Type B pancreatic cell (in vitro differentiated cells): ENCODE measurements at places on chromosomes 5 and 9.

DNA sequence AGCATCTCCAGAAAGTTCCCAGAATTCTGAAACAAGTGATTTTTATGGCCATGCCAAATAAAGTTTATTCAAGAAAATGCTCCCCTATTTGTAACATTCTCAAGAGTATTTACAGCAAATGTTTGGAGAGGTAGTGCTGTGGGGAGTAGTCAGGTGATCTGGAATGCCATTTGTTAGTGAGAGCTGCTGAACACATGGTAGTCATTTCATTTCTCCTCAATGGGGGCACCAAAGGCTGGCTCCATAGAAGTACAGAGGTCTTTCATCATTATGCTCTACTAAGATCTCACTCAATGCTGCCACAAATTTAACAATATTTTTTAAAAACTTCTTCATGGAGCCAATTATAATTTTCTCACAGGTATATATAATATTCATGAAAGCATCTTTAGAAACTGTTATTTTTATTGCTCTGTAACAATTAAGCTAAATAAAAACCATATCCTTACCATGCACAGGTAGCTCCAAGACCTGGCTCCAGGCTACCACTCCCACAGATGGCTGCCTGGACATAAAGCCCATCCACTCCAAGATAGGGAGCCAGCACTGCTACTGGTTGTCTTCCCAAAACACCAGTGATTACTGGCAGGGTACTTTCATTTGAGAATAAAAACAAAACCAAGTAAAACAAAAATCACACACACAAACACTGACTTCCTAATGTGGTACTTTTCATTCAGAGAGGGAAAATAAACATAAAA lies 200.8 kb downstream of the PLK2 start:
- no peak for DNase-seq

DNA sequence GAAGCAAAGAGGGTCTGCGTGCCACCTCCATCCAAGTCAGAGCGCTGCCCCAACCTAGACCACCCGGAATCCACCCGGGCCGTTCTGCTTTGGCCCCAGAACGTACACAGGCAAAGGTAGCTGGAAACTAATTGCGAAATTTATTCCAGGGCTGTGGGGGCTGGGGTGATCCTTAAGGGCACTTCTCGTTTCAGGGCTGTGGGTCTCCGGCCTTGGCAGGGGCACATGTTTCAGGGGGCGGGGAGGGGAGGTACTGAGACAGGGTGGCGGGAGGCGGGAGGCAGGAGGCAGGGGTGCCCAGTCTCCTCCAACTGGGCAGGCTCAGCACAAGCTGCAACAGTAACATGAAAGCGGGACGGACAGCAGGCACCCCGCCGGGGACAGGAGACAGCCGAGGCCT lies 26.1 kb downstream of the NR5A1 start:
- no peak for DNase-seq

DNA sequence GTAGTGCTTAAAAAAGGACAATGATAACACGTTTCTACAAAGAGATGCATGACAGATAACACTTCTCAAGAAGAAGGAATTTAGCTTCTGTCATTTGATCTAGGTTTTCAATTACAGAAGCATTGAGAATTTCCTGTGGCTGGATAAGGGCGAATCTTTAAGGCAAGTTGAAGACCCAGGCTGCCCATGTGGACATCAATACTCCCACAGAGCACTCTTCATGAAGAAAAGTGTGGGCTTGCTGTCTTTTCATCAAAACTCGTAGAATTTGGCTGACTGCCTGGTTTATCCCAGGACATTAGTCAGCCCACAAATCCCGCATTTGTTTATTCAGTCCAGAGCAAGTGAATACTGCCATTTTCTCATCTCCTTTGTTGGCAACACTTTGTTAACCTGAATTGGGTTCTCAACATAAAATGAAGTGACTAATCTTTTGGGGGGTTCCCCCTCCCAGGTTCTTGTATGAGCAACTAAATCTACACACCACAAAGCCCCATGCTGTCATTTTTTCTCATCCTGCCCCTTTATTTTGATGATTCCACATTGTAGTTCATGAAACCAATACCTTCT lies 43.4 kb upstream of the CDKN2B start:
- no peak for DNase-seq

DNA sequence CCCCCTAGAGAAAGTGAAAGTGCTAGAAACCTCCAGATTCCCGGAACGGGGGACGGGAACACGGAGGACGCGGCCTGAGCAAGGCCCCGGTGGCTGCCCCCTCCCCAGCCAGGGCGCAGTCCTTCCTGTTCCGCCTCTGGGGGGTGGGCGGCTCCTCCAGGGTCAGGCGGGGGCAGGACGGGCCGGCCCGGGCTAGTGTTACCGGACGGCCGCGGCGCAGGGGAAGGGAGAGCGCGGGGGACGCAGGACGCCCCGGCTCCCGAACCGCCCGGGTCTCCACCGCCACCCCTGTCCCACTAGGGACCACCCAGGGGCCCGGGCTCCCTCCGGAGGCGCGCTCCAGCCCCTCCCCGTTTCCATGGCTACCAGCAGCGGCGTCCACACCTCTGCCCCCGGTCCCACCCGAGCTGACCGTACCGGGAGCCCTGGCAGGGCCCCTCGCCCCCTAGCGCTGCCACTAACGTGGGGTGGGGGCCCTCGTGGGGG lies 579 bp downstream of the SLC12A7 start:
- no peak for DNase-seq

- DNase-seq = no peak
Measured at GRCh38 chr5:14870337-14871213, 1.0 kb downstream of the ANKH start.

GRCh38 chr5:120372899-120373298 lies 91.2 kb upstream of the PRR16 start:
- no peak for DNase-seq

- DNase-seq = no peak
Measured at GRCh38 chr9:23005156-23005555, 558.5 kb downstream of the DMRTA1 start.

DNA sequence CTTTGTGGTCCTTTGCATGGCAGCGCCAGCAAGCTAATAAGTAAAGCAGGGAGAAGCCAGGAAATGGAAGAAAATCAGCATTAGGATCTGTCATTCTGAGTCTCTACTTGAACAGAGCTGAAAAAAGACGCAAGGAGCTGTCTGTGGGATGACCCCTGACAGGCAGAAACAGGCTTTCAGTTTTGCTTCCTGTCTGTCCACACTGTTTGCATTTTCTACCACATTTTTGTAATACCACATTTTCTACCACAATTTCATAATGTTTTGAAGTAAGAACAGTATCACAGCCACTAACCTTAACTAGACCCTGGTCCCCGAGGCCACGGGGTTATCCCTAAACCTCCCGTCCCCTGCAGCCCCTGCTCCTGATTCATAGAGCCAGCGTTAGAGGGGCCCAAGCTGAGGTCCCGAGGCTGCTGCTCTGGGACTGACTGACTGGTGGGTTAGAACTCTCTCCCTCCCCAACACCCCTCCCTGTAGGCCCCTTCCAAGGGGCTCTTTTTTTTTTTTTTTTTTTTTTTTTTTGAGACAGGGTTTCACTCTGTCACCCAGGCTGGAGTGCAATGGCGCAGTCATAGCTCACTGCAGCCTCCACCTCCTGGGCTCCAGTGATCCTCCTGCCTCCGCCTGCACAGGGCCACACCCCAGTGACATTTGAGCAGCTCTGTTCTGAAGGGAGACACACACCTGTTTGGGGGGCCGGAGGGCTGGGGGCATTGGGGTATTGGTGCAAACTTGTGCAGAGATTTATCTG lies 4.0 kb upstream of the CLIC3 start:
- DNase-seq = no peak

- DNase-seq = no peak
Measured at GRCh38 chr9:77843076-77843870, 188.3 kb downstream of the GNAQ start.

- no peak for DNase-seq
Measured at GRCh38 chr9:101468116-101468515, 32.5 kb upstream of the ALDOB start.

- no peak for DNase-seq
Measured at GRCh38 chr9:113579283-113580040, 115.9 kb downstream of the RGS3 start.

- DNase-seq = no peak
Measured at GRCh38 chr5:172634106-172634899, 6.8 kb upstream of the NEURL1B start.

GRCh38 chr9:98514841-98515240 lies 193.9 kb downstream of the GABBR2 start:
- no peak for DNase-seq

DNA sequence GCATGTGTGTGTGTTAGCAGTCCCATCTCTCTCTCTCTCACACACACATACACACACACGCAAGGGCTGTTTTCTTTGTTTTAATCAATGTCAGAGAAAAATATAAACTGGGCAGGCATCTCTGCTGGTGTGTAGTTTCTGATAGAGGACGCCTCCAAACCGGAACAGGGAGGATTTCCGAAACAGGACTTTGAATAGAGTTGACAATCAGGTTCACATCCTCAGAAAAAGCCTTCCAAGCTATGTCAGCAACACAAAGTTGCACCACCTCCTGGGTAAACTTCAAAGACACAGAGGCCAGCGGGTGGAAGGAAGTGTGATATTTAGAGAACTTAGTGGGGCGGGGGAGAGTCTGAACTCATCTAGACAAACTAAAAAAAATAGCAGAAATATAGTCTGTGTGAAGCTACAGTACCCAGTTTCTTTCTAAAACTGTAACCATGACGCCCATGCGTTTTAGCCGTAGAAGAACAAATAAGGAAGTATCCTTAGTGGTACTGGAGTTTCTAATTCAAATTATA lies 1.2 kb downstream of the ST8SIA4 start:
- DNase-seq = no peak

DNA sequence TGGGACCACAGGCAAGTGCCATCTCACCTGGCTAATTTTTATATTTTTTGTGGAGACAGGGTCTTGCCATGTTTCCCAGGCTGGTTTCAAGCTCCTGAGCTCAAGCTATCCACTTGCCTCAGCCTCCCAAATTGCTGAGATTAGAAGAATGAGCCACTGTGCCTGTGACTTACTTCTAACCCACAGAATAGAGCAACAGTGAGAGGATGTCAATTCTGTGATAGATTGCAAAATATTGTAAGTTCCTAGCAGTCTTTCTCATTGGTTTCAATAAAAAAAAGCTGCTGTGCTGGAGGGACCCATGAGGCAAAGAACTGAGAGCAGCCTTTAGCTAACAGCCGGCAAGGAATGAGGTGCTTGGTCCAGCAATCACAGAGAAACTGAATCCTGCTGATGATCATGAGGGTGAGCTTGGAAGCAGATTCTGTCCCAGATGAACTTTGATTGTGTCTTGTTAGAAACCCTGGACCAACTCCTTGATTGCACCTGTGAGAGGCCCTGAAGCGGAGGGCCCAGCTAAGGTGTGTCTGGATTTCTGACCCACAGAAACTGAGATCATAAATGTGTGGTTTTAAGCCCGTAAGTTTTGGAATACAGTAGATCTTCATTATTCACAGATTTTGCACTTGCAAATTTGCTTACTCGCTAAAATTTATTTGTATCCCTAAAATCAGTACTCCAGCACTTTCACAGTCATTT lies 149.7 kb downstream of the GCNT1 start:
- no peak for DNase-seq

DNA sequence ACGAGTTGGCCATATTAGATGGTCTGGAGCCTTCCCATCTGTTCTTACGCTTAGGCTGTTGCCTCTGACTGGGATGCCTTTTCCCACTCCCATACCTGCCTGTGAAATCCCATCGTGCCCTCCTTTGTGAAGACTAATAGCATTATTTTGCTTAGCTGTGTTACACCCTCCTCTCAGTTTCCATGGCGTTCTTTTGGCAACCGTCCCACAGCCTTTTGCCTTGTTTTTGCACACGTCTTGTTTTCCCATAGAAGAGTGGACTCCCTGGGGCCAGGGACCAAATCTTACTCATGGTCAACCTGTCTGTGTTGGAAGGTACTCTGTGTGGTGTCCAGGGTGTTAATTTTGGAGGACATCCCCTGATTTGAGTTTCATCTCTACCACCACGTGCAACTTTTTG lies 242.1 kb downstream of the HSPA4 start:
- no peak for DNase-seq

GRCh38 chr5:140189977-140190871 lies 15.2 kb downstream of the CYSTM1 start:
- DNase-seq = no peak

- no peak for DNase-seq
Measured at GRCh38 chr5:179346401-179346800, 1.1 kb upstream of the ADAMTS2 start.

- no peak for DNase-seq
Measured at GRCh38 chr9:114968671-114969070, 38.3 kb upstream of the TNFSF8 start.

- no peak for DNase-seq
Measured at GRCh38 chr5:133364936-133365707, 247.2 kb downstream of the FSTL4 start.

DNA sequence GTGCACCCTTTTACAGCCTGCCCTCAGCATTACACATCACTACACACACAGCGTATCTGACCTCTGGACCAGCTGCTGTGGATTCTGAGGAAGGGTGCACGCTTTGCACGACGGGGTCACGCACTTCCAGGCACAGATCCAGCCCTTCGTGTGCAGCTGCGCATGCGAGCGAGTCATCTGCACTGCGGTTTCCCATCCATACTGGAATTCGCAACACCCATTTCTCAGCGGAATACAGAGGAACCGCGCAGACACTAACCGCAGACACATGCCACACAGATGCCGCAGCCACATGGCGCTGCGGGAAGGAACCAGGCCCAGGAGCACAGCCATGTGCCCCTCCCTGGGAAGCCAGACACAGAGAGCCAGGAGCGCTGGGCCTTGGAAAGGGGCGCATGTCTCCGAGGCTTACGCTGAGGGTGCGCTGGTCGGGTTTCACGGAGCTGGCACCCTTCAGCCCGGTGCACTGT lies 43.5 kb downstream of the PNPLA7 start:
- no peak for DNase-seq

GRCh38 chr5:36870399-36871040 lies 6.0 kb upstream of the NIPBL start:
- no peak for DNase-seq

DNA sequence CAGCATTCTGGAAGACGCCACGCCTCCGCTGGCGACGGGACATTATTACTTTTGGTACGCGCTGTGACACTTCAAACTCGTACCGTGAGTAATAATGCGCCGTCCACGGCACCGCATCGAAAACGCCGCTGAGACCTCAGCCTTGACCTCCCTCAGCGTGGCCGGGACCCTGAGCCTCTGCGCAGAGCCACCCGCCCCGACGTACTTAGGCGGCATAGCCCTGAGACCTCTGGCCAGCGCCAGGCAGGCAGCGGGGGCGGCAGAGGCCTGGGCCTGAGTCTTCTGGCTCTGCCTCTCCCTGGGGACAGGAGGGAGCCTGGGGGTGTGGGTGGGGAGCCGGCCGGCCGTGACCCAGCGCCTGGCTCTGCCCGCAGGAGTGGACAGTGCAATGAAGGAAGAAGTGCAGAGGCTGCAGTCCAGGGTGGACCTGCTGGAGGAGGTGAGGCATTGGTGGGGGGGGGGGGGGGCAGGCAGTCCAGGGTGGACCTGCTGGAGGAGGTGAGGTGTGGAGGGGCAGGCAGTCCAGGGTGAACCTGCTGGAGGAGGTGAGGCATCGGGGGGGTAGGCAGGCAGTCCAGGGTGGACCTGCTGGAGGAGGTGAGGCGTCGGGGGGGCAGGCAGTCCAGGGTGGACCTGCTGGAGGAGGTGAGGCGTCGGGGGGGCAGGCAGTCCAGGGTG lies 8.0 kb downstream of the EGFL7 start:
- DNase-seq = no peak
